SIG-M5 (cell line): ENCODE measurements at places on chromosomes 5 and 9.

GRCh38 chr9:1460143-1460769, 410.1 kb downstream of the DMRT2 start:
- DNase-seq: no peak

DNA sequence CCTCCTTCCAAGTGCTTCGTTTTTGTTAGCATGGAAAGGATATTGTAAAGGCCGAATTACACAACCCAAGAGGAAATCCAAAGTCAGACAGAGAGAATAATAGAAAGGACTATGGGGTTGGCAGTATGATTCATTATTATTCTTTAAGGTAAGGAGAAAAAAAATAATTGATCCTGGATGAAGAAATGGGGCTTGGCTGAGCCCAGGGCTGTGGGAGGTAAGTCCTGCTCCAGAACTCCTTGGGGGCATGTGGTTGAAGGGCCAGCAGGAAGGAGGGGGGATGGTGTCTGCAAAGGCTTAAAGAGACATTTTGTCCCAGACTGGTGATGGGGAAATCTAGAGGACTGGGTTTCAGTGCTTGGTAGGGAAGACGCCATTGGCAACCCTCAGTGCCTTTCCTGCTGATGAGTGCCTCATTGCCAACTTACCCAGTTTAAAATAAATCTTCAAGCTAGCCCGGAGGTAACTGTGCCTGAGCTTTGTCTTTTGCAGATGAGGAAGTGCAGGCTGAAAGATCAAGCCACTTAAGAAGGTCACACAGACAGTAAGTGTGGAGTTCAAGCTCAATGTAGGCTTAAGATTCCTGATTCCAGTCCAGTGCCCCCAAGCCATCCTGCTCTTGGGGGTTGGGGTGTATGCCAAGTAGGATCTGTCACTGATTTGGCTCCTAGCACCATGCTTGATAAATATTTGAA, 30.2 kb downstream of the FOXI1 start:
- no peak for DNase-seq

DNA sequence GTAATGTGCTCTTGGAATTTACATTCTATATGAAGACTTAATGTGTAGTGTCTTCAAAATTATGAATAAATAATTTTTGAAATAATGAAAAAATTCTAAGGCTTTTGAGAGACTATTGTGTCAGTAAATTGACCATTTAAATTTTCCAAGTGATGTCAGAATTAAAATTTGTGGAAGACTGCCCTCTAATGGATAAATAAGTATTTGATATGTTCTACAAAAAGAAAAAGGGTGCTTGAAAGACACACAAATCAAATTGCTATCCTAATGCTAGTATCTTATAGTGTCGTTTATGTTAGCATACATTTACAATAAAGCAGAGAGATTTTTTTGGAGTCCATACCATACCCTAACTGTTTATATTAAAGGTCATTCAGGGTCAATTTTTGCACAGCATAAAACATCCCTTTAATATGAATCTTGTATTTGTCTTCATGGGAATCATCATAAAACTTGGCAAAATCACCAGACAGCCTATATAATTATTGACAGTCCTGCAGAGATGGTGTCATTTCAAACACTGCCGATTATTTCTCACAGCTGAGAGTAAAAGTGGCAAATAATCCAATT, 120.8 kb upstream of the SLC27A6 start:
- DNase-seq: no peak

DNA sequence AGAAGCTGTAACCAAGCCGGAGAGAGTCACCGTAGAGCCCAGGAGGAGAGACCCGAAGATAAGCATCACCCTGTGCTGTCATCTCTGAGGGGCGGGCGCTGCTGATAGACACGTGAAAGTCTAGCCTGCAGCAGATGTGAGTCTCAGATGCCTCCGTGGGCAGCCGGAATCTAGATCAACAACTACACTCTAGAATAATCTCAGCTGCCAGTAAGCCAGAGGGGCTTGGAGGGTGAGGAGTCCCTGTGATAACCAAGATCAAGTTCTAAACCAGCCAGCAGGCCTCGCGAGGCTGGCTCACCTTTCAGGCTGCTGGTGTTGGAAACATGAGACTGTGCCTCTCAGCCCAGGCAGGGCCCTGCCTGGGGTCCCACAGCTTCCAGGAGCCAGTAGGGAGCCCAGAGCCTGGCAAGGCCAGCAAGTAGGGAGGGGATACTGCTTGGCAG, 54.1 kb downstream of the DAPK1 start:
- DNase-seq: no peak

DNA sequence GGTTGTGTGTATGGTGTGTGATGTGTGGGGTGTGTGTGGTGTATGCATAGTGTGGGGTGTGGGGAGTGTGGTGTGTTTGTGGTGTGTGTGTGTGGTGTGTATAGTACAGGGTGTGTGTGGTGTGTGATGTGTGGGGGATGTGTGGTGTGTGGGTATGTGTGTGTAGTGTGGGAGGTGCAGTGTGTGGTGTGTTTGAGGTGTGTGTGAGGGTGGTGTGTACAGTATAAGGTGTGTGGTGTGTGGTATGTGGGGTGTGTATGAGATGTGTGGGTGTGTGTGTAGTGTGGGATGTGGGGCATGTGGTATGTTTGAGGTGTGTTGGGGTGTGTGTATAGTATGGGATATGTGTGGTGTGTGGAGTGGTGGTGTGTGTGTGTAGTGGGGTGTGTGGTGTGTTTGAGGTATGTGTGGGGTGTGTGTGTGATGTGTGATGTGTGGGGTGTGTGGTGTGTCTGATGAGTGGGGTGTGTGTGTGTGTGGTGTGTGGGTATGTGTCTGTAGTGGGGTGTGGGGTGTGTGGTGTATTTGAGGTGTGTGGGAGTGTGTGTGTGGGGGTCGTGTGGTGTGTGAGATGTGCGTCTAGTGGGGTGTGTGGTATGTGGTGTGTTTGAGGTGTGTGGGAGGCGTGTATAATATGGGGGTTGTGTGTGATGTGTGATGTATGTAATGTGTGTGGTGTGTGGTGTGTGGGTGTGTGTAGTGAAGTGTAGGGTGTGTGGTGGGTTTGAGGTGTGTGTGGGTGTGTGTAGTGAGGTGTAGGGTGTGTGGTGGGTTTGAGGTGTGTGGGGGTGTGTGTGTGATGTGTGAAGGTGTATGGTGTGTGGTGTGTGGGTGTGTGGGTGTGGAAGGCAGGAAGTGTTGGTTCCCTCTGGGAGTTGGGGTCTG, 8.6 kb downstream of the ECSCR start:
- no peak for DNase-seq
